HTR-8/SVneo (cell line): ENCODE measurements at places on chromosomes 3 and 15.

DNA sequence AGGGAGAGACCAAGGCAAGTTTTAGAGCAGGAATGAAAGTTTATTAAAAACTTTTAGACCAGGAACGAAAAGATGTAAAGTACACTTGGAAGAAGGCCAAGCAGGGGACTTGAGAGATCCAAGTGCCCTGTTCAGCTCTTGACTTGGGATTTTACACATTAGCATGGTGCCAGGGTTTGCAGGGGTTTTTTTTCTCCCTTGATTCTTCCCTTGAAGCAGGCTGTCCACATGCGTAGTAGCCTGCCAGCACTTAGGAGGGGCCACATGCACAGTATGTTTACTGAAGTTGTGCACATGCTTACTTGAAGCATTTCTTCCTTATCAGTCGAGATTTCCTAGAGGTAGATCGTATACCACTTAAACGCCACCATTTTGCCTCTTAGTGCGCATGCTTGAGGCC is 277.5 kb upstream of the AGTR1 start:
- DNase-seq = no peak

GRCh38 chr3:143054011-143054410 is 52.6 kb downstream of the U2SURP start:
- DNase-seq = no peak

DNA sequence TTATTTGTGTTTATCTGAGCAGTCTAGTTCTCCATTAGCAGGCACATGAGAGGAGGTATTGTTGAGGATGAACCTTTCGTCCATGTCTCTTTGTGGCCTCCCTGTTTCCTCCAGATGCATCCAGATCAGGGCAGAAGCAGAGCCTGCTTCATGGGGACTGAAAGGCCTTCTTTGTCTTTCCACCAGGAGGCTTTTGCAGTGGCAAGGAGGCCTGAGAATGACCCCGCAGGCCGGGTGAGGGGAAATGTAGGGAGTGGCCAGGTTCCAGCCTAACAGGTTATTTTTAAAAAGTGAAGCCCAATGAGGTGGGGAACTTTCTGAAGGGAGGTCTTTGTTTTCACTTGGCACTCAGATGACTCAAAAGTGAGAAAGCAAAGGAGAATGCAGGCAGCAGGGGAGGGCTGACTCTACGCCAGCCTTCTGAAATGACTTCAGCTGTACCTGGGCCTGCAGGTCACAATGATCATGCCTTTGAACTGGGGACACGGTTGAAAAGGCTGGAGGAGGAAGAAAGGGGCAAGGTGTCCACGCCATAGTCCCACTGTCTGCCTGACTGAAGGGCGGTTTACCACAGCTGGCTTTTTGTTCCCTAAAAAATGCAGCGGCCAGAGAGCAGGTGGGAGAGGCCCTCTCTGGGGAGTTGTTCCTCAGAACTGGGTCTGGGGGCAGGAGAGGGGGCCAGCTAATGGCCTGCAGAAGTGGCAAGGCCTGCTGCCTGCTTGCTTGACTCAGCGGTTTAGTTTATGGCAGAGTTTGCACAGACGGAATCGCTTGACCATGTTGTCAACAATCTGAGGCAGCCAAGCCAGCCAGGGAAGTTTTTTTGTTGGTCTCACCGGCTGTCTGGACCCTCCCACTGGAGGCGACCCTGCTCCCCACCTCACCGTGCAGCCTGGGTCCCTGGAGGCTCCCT is 28.7 kb downstream of the CMTM7 start:
- DNase-seq = peak; percentile 35

- no peak for DNase-seq
These were observed 30.4 kb upstream of the LIMD1 start for GRCh38 chr3:45564172-45564571.

GRCh38 chr15:40092256-40092978 is 16.3 kb downstream of the BMF start:
- DNase-seq = no peak

- peak; percentile 82 for DNase-seq
These were observed at the start of gene IL17RD for GRCh38 chr3:57164657-57165573. Gene IL17RD (minus strand): TSS chr3:57165353. CDS start chr3:57165286, 67 bp downstream.

DNA sequence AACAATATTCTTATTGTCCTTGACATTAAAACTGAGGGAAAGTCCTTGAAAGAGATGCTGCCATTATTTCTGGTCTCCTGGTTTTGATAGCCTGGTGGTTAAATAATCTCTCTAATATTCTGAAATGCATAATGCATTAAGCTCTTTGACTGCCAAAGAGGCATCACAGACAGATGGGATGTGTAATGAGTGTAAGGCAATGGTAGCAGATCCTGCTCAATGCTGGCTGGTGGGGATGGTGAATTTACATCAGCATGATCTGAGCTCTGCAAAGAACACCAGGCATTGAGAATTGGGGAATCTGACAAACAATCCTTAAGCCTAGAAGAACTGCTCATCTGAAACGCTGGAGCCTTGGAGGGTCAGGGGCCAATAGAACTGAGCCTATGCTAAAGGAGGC is 528.6 kb upstream of the LMCD1 start:
- no peak for DNase-seq
